ENCODE measurements at places on chromosomes 2 and 18.

DNA sequence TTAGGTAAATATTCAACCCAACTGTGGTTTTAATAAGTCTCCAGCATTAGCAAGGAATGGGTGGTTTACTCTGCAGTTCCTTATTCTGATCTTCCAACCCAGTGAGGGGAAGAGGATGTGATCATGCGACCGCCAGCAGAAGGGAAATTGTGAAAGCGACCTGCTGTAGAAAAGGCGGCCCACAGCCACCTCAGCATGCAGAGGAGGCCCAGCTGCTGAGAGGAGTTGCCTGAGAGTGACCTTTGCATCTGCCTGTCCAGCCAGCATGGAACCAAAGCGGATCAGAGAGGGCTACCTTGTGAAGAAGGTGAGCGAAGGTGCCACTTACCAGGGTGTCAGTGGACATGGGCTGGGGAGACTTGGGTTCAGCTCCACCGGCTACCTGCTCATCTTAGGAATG lies at the start of gene PLEK:
Gene PLEK (plus strand): TSS at position 196 of the 400 bp plus-strand sequence. CDS start 70 bp downstream, at position 266.
- no peak for DNase-seq

- DNase-seq, result no peak
Observed at GRCh38 chr2:75621228-75621627, 25.4 kb upstream of the MRPL19 start.

- DNase-seq, result no peak
Observed at GRCh38 chr18:22276334-22276713, 106.9 kb downstream of the GATA6 start.

- DNase-seq, result no peak
Observed at GRCh38 chr2:240916571-240917008, 10.5 kb downstream of the CROCC2 start.

DNA sequence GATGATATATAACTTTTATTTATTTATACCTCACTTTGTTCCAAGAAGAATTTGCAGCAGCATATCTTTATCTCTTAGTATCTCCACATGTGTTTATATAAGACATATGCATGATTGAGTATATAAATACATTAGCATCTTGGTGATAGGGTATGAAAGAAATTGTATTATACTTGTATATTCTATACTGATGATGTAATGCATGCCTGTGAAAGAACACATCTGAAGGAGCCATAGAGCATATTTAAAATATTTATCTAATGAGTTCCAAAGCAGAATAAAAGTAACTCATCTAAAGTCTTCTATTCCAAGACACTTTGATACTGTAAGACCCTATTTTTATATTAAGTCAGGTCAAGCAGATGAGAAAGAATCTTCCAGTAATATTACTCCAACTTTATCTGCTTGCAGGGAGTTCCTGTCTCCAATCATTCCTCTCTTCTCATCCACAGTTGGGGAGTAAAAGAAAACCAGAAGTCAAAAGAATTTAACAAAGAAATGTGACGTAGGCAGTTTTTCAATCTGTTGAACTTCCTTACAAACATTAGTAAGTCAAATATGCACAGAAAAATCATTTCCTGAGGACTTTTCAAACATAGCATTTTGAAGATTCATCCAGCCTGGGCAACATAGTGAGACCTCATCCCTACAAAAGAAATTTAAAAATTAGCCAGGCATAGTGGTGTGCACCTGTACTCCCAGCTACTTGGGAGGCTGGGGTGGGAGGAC lies 76.7 kb downstream of the DTNB start:
- no peak for DNase-seq

DNA sequence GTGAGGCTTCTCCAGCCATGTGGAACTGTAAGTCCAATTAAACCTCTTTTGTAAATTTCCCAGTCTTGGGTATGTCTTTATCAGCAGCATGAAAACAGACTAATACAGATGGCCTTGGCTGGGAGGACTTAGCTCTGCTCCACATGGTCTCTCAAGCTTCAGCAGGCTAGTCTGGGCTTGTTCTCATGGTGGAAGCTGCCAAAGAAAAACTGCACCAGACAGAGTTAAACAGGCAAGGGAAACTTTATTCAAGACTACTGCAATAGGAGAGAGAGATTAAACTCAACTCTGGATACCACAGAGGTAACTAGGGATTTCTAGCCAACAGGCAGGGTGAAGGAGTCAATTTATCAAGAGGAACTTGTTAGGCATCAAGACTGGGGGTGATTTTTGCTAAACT lies 142.1 kb downstream of the CABLES1 start:
- no peak for DNase-seq

DNA sequence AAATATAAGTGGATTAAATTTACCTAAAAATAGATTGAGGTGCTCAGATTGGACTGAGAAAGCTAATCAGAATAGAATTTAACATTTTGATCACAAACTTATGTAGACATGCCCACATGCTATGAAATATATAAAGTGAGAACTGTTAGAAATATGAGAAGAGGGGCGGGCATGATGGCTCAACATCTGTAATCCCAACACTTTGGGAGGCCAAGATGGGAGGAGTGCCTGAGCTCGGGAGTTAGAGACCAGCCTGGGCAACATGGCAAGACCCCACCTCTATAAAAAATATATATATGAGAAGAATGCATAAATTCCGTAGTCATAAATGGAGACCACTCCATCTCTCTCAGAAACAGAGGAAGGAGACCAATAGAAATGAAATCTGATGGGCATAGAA lies 25.7 kb downstream of the NTSR2 start:
- no peak for DNase-seq

GRCh38 chr2:144477957-144478311 lies 42.0 kb downstream of the ZEB2 start:
- no peak for DNase-seq

- no peak for DNase-seq
Observed at GRCh38 chr2:38778687-38779082, 675 bp downstream of the GEMIN6 start.

DNA sequence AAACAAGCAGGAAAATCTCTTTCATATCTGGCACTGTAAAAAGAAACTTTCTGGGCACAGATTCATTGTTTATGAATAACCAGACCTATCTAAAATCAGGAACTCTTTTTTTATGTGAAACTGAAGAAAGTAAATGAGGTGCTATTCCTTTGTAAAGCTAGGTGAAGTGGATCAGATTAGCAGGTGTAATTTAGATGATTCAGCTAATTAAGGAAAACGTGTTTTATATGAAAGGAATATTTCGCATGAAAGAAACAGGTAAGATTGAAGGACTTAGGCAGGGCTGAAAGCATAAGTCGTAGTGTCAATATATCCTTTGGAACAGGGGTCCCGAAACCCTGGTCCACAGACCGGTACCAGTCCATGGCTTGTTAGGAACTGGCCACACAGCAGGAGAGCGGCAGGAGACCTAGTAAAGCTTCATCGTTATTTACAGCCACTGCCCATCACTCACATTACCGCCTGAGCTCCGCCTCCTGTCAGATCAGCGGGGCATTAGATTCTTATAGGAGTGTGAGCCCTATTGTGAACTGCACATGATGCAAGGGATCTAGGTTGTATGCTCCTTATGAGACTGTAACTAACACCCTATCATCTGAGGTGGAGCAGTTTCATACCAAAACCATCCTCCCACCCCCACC lies 20.3 kb upstream of the XIRP2 start:
- DNase-seq, result no peak

DNA sequence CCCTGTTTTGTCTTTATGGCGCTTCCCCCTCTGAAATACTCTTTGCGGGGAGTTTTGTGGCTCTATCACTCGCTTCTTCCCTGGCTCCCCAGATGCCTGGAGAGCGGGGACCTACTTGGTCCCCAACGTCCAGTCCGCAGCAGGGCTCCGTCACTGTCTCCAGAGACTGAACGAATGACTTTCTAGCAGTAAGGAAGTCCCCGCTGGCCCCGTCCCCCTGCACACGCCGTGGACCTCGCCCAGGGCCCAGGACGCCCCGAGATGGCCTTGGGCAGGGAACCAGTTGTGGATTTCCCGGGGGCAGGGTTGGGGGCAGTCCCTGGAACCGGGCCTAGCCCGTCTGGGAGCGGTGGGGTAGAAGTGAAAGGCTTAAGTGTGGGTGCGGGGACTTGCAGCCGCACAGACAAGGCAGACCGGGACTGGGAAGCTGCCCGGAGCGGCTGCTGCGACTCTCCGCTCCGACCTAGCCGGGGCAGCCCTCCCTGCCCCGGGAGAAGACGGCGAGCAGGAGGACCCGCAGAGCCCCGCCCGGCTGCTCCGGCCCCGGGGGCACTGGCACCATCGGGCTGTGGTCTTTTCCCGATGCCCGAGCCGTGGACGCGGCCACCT lies 821 bp upstream of the EPHA4 start:
- no peak for DNase-seq

DNA sequence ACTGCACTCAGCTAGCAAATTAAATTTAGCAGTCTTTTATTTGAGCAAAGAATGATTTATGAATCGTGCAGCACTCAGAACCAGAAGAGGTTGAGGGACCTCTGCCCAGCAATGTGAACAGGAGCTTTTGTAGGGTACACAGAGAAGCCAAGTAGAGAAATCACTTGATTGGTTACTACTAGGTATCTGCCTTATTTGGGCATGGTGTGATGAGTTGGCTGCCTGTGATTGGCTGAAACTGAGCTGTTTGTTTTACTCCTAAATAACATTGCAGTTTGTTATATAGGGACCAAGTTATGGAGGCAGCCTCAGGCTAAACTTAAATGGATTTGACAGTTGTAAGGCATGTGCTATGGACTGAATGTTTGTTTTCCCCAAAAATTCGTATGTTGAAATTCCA lies 122.5 kb downstream of the RDH14 start:
- DNase-seq, result no peak

GRCh38 chr2:233288663-233289062 lies 19.0 kb upstream of the SAG start:
- DNase-seq, result no peak

GRCh38 chr2:16728351-16729136 lies 62.9 kb upstream of the CYRIA start:
- DNase-seq, result no peak

GRCh38 chr2:177029901-177030300 lies 182.7 kb upstream of the HNRNPA3 start:
- DNase-seq, result no peak

GRCh38 chr2:195574312-195574711 lies 82.7 kb upstream of the SLC39A10 start:
- DNase-seq, result no peak

GRCh38 chr2:128506534-128506933 lies 187.9 kb upstream of the HS6ST1 start:
- DNase-seq, result no peak

- DNase-seq, result no peak
Observed at GRCh38 chr2:127562936-127563335, 27.5 kb downstream of the MYO7B start.

- DNase-seq, result no peak
Observed at GRCh38 chr2:222693837-222694236, 22.4 kb downstream of the MOGAT1 start.

GRCh38 chr2:71721669-71722068 lies 268.3 kb downstream of the DYSF start:
- no peak for DNase-seq

GRCh38 chr2:60365556-60365955 lies 187.9 kb downstream of the BCL11A start:
- no peak for DNase-seq

- no peak for DNase-seq
Observed at GRCh38 chr2:227491386-227491785, 19.4 kb downstream of the AGFG1 start.

- no peak for DNase-seq
Observed at GRCh38 chr2:218829868-218830451, 1.6 kb downstream of the PRKAG3 start.

Measured in stimulated activated CD4-positive, alpha-beta T cell treated with anti-CD3 and anti-CD28 coated beads, Interleukin-1b, Interleukin-23, amount 100 ng/mL, for 24 hours (primary cell).